ENCODE measurements at places on chromosomes 5 and 9.

DNA sequence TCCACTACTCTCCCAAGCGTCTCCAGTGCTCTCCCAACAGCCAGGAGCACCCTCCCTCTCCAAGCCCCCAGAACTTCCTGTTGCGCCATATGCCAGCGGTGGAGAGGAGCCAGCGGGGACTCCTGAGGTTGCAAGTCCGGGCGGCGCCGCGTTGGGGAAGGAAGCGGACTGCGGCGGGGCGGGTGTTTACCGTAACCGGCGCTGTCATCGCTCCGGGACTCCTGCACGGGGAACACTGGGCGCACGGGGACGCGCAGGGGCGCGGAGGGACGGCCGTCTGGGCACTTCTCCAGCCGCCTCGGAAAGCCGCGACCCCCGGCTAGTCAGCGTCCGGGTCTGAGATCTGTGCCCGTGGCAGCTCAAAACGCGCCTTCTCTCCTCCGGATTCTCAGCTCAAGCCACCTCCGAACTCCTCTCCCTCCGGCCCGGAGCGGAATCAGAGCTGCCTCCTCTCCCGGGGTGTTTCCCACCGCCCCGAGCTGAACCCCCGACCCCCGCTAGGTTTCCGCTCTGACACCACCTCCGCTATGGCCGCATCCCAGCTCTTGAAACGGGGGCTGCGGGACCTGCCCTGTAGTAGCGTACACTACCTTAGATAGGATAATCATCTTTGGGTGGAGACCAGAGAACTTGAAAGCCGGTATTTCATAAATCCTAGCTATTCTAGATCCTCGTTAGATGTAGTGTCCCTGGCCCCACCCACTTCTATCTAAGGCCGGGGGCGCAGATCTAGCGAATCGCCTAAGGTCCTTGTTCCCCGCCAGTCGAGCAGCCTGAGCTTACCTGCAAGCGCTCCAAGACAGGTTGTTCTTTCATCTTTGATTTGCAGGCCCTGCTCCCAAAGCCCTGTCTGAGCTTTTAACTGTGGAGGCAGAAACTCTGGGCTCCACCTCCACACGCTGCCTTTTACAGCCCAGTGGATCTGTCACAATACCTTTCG, at the start of gene TRPM6:
Gene TRPM6, minus strand, starts transcription at position 881 of the 940 bp plus-strand sequence. Its CDS starts 65 bp downstream, at position 816.
- no peak for DNase-seq

DNA sequence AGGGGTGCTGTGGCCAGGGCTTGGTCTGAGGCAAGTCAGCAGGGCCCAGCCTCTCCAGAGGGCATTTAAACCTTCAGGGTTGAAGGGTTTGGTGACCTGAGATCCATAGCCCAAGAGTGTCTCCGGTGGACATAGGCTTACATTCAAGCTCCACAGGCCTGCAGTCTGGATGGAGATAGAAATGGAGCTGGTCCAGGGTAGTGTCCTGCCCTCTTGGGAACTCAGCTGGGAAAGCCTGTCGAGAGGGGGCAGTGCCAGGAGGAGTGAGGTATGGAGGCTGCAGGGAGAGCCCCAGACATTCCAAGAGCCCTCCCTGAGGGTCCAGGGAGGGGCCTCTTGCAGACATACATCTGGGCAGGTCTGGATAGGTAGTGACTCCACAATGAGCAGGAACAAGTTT, 177.0 kb upstream of the MVB12B start:
- no peak for DNase-seq

DNA sequence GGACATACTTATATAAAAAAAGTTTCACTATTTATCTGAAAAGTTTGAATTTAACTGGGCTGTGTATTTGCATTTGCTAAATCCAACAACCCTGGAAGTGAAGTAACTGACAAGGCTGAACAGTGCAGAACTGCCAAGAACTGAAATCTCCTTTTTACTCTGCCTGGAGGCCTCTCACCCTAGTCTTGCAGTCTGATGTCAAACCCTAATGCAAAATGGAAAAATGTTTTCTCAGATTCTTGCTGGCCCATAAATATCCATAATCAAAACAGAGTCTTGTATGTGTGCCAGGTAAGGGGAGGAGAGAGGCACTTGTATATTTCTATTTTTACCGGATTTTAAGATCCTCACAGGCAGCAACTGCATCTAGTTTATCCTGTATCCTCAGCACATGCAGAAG, 432.7 kb upstream of the KLF4 start:
- DNase-seq: no peak

DNA sequence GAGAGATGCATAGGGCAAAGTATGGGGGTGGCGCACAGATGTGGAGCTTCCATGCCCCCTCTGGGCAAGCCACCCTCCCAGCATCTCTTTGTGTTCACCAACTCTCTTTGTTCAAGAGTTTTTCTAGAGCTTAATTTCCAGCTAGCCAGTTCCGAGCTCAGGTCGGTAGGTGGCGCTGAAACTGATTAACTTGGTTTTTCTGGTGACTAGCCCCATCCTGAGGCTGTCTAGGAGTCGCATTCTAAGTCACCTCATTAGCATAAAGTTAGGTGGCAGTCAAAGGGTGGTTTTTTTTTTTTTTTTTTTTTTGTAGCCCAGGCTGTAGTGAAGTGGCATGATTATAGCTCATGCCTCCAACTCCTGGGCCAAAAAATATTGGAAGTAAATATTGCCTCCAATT, 476.4 kb downstream of the KDM4C start:
- no peak for DNase-seq

- DNase-seq: no peak
Measured at GRCh38 chr9:88835772-88836171, 155.5 kb upstream of the S1PR3 start.

DNA sequence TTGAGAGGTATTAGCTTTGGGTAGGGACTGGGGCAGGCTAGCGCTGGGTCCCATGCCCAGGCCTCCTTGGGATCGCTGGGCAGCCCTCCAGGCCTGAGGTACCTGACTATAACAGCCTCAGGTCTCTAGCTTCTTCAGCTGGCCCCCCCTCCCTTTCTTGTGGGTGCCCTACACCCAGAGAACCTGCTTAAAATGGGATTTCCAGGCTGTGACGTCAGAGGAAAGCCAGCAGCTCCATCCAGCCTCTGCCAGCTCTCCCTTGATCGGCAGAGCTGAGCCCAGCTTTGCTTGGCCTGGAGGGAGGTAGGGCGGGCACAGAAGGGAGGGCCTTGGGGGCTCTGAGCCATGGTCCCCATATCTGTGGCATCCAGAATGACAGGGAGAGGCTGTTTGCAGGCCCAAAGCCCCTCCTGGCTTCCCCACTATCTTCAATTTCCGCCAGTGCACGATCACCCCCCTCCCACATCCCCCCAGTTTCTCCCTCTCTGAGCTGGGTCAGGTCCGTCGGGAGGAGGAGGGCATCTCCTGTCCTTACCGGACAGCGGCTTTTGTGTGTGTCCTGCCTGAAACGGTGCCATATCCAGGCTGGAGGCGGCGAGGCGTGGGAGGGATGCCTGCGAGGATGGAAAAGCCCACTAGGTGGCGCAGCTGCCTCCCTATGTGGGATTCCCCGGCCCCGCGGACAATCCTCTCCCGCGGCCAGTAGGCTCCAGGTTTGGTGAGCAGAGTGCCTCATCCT, 10.8 kb downstream of the REEP2 start:
- peak; percentile 73 for DNase-seq

DNA sequence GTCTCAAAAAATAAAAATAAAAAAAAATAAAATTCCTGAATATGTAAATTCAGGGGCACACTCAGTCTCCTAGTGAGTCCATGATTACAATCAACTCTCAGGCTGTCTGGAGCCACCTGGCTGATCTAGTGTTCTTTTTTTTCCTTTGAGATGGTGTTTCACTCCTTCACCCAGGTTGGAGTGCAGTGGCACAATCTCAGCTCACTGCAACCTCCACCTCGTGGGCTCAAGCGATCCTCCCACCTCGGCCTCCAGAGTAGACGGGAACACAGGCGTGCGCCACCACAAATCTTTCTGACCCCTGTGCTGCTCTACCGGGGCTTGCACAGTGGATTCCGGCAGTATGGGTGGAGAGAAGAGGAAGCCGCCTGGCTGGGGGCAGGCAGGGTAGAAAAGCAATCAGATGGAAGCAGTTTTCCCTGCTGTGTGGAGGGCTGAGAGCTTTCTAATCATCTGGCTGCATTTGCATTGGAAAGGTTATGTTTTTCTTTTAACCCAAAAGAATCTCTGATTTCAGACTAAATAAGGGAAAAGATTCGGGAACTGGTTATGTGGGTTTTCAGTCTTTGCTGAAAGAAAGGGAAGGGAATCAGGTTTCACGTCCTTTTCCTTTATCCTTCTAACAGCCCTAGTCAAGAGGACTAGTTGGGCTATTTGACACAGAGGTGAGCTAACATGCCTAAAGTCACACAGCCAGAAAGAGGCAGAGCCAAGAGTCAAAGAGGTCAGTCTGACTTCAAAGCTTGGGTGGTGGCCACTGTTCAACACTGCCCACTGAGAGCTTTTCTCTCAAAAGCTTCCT, 26.3 kb upstream of the CORO2A start:
- no peak for DNase-seq

- DNase-seq: no peak
Measured at GRCh38 chr5:118115791-118116190, 872.6 kb downstream of the DTWD2 start.

GRCh38 chr9:3992924-3993323, 306.9 kb downstream of the GLIS3 start:
- DNase-seq: no peak

DNA sequence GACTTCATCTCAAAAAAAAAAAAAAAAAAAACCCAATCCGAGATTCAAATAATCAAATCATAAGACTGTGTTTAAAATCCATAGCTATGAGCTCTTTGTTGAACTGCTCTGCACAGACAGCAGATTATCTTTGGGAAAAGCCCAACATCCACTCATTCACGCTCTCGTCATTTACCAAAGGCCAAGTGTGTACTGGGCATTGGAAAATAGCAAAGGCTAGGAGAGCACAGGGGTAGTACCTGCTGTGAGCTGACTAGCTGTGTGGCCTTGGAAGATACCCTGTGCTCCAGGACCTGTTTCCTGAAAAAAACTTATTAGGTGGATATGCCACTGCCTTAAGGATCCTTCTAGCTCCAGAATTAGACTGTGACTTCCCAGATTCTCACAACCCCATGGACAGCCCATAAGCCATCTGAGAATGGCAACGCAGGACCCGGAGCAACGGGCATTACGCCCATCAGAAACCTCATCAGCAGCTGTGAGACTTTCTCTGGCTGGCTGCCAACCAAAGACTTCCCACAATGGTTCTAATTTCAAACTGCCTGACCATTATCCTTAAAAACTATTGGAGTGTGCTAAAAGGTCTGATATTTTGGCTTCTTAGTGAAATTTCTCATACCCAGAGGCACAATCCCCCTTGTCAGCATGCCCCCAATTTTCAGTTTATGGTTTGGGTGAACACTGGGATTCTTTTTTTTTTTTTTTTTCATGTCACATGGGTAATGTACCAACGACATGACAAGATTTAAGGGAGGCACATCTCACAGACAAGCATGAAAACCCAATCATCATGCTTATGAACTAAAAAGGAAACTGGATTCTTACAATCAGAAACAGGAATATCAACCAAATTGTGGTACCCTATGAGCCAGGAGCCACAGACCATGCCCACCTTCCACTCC, 16.8 kb downstream of the SERINC5 start:
- DNase-seq: no peak

- no peak for DNase-seq
Measured at GRCh38 chr5:178449163-178450070, 140.8 kb downstream of the COL23A1 start.

- DNase-seq: no peak
Measured at GRCh38 chr9:127258606-127259471, 5.7 kb upstream of the GARNL3 start.

DNA sequence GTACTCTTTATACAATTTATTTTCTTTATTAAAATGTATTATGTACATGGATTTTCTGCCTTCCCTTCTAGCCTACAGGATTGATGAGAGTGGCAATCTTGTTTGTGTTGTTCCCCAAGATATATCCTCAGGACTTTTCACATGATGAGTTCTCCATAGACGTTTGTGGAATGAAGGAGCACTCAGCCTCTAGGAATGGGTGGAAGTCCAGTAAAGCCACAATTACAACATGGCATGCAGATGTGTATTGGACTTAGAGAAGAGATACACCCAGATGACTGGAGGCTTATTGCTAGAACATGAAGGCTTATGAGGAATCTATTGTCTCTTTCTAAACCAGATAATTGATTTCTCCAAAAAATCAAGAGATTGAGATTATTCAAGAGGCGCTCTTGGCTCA, 8.2 kb upstream of the DOCK2 start:
- no peak for DNase-seq

DNA sequence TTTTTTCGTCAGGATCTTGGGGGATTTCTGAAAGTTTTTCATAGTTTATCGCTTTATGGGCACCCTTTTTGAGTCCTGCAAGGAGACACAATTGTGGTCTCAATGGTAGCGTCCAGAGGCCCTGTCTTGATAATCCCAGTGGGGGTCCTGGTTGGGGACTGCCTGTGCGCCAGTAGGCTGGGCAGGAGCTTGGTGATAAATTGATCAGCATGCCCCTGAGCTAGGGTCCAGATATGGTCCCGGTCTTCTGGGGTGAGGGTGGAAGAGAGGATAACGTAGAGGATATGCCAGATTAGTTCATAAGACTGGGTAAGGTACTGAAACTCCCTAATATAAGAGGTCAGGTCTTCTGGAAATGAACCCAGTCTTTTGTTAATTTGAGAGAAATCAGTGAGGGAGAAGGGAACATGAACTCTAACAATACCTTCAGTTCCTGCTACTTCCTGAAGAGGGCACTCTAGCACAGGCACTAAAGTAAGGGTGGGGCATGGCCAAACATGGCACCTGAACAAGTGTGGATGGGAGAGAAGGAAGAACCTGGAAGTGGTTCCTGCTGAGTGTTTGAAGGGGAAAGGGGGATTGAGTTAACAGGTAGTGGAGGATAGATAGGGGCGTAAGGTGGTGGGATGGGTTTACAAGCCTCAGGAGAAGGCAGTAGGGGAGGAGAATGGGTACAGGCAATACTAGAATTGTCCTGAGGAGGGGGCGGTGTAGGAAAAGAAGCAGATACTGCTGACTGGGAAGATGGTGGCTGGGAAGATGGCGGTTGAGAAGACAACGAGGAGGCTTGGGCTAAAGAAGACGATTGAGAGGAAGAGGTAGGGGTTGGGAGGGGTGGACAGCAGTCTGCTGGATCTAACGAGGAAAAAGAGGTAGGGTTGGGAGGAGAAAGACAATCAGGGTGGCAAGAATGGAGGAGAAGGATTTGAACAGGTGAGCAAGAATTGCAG, 33.8 kb upstream of the ANXA2R start:
- DNase-seq: peak; percentile 19

DNA sequence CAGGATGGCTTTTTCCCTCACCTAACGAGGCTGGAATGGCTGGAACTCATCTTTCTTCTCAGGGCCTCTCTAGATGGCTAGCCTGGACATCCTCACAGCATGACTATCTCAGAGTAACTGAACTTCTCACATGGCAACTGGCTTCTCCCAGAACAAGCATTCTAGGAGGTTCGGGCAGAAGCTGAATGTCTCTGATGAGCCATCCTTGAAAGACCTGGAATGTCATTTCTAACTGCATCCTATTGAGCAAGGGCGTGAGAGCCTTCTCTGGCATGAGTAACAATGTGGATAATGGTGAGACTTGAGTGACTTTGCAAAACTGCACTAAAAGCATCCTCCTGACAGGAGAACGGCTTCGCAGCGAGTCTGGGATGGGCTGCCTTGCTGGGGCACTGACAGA, 487.7 kb downstream of the MAT2B start:
- DNase-seq: no peak

Data from stimulated activated naive CD4-positive, alpha-beta T cell treated with Interleukin-2 at 50 U/mL for 16 hours (primary cell).